ENCODE measurements at places on chromosomes 16 and 17.
A peak's percentile ranks its signal among the peaks of the same experiment; 100 is the strongest.

DNA sequence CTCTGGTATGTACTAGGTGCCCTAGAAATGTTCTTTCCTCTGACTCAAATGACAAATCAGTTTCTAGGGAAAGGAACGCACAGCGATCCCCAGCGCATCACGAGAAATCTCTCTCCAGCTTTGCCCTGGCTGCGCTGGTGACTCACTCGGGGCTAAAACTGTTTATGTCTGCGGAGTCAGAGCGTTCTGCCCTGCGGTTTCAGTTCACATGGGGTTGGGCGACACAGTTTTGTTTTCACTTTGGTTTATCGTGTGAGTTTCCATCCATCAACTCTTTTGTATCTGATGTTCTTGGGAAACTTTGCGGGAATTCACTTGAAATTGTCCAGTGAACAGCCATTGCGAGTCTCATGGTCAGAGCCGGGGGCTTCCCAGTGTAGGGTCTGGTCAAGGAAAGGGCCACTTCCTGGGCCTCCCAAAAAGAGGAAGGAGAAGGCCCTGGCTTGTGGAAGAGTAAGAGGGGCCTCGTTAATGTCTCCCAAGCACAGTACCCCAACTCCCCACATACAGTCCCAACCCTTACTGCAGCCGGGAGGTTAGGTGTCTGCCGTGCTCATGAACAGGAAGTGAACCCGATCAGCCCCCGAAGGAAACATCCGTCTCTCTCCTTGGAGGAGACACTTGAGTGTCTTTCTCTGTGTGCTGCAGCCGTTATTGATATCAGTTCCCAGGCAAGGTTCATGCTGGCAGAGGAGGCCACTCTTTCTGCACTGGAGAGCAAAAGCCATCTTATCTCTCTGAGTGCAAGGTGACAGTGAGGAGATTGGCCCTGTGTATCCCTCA lies 643.2 kb downstream of the WWOX start:
- DNase-seq: peak; percentile 65

DNA sequence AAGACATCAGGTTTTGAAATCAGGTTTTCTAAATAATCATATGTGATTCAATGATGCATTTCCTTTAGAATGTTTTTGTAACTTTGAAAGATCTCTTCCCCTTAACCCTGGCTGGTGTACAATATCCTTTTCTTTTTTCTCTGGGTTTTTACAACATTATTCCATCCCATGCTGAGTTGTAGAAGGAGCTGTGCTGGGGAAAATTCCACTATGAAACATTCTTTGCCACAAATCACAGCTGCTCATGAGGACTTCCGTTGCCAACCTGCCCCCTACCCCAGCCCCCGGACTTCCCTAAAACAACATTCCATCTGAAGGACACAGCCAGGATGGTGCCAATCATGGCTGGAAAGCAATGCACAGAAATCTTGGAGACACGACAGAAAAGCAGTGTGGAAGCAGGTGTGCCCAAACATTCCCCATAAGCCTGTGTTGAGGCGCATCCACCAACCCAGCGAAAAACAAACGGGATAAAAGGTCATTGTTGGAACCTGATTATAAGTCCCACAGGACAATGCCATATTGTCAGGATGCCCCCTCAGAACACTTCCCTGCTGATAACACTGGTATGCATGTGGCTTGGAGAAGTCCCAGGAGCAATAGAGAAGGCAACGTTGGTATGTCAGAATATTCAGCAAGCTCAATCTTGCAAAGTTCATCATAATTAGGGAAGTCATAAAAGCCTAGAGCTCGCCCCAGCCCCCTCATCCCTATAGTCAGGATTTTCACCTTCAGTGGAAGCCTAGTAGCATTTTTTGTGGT lies 475.0 kb downstream of the HS3ST3B1 start:
- no peak for DNase-seq

DNA sequence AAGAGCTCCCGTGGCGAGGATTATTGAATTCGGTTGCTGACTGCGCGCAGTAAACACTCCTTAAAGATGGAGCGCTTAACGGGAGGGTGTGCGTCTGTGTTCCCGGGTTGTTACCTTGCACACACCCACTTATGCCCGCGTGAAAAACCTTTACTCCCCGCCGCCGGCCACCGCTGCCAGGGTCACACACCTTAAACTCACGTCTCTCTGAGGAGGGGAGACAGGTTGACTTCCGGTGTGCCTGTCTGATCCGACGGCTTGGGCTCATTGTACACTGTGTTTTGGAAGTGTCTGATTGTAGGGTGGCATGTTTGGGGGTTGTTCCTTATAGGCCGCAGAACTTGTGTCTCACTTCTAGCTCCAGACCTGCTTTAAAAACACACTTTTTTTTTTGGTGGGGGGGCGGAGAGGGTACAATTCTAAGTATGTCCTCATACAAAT lies 66.8 kb downstream of the KPNA2 start:
- DNase-seq: peak; percentile 8

GRCh38 chr17:12659500-12659899 lies 6.2 kb upstream of the MYOCD start:
- no peak for DNase-seq

DNA sequence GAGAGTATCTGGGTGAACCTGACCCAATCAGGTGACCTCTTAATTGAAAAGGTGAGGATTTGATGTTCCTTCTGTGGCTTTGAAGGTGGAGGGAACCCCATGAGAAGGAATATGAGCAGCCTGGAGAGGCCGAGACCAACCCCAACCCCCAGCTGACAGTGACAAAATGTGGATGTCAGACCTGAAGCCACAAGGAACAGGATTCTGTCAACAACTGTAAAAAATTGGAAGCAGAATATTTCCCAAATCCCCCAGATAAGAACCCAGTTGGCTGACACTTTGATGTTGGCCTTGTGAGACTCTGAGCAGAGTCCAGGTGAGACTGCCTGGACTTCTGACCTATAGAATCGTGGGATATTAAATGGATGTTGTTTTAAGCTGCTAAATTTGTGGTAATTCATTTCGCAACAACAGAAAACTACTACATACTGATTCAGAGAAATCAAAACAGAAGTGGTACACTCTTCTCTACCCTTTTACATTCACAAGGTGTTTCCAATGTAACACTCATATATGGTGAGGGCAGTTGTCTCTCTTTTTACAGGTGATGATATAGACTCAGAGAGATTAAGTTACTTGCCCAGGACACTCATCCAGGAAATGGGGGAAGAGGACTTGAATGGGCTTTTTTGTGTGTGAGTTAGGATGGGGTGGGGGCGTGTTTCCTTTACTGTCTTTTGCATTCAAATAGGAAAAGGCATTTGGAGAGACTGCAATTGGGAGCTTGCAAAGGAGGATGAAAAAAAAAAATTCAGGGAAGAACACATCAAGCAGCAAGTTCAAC lies 29.8 kb upstream of the SALL1 start:
- no peak for DNase-seq

- peak; percentile 71 for DNase-seq
Observed at GRCh38 chr16:56317998-56318826, 107.1 kb downstream of the AMFR start.

GRCh38 chr16:14372471-14372870 lies 257.6 kb downstream of the PARN start:
- DNase-seq: no peak

DNA sequence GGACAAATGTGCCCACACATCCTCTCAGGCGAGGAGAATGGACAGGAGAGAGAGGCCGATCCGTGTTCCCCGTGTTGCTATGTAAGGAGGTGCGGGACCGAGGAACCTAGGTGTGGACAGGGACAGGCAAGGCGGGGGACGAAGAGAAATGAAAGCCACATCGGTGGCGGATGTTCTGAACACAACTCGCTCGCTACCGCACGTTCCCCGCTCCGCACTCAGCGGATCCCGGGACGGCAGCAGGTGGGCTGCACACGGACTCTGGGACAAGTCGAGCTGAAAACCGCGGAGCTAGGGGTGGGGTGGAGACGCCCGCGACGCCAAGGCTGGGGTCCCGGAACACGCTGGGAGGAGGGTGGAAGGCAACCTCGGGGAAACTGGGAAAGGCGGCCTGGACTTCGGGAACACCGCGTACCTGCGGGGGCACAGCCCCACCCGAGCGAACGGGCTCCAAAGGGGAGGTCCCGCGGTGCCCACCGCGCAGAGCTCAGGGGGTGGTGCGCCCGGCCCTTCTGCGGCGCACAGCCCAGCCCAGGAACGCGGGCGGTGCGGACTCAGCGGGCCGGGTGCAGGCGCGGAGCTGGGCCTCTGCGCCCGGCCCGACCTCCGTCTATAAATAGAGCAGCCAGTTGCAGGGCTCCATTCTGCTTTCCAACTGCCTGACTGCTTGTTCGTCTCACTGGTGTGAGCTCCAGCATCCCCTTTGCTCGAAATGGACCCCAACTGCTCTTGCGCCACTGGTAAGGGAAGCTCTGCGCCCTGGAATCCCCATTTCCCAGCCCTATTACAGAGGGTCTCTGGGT lies at the start of gene MT1E:
Gene MT1E (plus strand): TSS at position 642 of the 803 bp plus-strand sequence. CDS start 71 bp downstream, at position 713.
- DNase-seq: peak; percentile 70

- peak; percentile 5 for DNase-seq
Observed at GRCh38 chr17:74042744-74043486, 160.6 kb upstream of the RPL38 start.

- no peak for DNase-seq
Observed at GRCh38 chr17:1464186-1464585, 8.2 kb upstream of the CRK start.

DNA sequence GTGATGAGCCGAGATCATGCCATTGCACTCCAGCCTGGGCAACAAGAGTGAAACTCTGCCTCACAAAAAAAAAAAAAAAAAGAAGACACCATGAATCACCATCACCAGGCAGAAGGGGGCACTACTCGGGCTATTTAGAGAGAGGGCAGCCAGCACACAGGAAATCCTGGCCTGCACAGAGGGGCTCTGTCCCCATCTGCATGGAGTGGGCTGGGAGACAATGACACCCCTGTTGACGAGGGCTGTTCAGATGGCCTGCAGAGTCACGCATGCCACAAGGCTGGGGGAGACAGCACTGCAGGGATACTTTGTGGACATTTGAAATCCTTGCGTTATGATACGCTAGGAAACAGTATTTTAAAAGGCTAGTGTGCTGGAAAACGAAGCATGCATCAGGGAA lies 48.3 kb downstream of the CUEDC1 start:
- DNase-seq: no peak

- DNase-seq: no peak
Observed at GRCh38 chr16:55325458-55326109, 1.6 kb downstream of the IRX6 start.

GRCh38 chr16:89265647-89266046 lies 48.1 kb downstream of the ZNF778 start:
- no peak for DNase-seq

- DNase-seq: no peak
Observed at GRCh38 chr16:17491140-17491662, 20.4 kb upstream of the XYLT1 start.

DNA sequence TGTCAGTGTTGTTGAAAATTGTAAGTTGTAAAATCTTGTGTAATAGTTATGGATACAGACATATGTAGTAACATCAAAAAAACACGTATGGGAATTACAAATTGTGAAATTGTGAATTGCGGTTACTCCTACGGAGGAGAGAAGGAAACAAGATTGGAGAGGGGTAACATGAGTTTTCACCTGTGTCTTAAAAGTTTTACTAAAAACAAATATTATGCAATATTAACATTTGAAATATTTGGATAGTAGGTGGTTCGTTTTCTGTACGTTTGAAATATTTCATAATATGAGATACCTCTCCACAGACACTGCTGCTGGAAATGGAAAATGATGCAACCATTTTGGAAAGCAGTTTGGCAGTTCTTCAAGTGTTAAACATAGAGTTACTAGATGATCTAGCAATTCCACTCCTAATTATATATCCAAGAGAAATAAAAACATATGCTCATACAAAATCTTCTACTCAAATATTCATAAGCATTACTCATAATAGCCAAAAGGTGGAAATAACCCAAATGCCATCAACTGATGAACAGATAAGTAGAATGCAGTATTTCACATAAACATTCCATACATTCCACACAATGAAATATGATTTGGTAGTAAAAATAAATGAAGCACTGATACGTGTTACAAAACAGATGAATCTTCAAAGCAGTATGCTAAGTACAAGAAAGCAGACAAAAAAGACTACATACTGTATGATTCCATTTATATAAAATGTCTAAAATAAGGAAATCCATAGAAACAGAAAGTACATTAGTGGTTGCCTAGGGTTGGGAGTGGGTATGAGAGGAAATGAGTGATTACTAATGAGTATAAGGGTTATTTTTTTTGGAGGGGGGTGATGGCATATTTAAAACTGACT lies 40.7 kb upstream of the ABCA10 start:
- DNase-seq: no peak

DNA sequence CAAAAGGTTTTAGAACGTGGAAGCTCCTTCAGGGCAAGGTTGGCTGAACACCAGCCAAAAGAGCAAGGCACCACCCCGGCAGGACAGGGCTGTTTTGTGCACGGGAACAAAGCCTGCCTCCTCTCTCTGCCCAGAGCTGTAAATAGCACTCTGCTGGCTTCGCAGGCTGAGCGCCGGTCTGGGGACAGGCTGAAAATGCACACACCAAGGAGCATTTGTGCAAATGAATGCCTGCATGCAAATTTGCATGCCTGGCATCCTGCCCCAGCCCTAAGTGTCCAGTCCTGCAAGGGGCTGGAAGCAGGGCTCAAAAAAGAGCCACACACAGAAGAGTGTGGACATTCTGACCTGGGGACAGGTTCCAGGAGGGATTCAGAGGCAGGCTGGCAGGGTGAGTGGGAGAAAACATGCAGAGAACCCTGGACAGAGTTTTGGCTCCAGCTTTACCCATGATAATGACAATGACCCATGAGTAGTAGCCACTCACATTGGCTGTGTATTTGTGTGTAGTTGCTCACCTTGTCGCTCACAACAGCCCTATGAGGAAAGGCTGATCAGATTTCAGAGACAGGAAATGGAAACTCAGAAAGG lies 11.7 kb downstream of the ABAT start:
- no peak for DNase-seq

DNA sequence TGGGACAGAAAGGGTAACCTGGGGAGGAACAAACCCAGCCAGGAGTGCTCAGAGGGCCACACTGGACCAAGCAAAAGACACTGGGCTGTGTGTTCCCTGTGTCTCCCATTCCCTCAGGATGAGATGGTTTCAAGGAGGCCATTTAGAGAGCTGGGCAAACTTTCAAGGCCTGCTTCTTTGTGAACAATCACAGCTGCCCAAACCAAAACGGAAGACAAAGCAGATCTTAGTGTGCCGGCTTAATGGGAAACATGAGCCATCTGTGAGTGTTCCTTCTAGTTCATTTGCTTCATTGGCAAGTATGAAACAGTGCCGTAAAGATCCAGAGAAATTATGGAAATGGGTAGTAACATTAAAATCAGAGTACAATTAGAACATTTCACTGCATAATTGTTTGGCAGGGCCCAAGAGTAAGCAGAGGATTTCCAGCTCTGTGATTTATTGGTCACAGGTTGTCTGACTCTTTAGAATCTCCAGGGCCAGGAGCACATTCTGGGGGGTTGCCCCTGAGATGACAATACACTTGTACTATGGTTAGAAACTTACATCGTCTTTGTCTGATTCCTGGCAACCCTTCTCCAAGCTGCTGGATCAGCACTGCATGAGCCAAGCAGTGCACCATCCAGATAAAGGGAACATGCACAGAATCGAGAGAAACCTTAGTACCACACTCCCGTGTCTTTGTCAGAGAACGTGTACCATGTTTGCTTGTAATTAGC lies 412.1 kb downstream of the RBFOX1 start:
- no peak for DNase-seq

- no peak for DNase-seq
Observed at GRCh38 chr17:18224387-18225120, 881 bp upstream of the LLGL1 start.

GRCh38 chr16:85126705-85127378 lies 14.6 kb upstream of the CIBAR2 start:
- peak; percentile 53 for DNase-seq

Data from stimulated activated CD4-positive, alpha-beta T cell treated with anti-CD3 and anti-CD28 coated beads, Interleukin-12 subunit alpha, Interleukin-12 subunit beta, amount 100 ng/mL, for 4 hours (primary cell).